ENCODE measurements at places on chromosomes 7 and 10. TPM values are rescaled to one million over a fixed set of nuclear protein-coding genes. Genes with fewer than 3 reads are reported as not detected.
A peak's percentile ranks its signal among the peaks of the same experiment; 100 is the strongest.

- no peak for DNase-seq
These were observed 11.1 kb upstream of the VIM start for GRCh38 chr10:17216901-17217395.

- no peak for DNase-seq
These were observed 39.3 kb downstream of the TAS2R41 start for GRCh38 chr7:143516981-143517380.

Gene FAM25C
- not detected for total RNA-seq

DNA sequence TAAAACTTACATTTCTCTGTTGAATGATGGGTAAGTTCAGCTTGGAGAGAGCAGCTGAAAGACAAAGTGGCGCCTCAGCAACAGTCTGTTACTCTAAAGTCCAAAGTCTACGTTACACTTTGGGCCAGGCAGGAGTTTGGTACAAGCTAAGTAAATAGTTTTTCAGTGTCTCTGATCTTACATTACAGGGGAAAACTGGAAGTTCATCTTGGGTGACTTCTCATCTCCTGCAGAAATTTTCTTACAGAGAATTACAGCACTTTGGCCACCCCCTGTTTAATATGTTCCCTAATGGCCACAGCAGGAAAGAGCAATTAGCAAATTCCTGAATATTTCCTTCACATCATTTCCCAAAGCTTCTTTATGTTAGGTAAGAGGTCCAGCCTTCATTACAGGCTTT is 67.1 kb downstream of the ABCC2 start:
- no peak for DNase-seq

GRCh38 chr10:132448248-132448731 is 51.3 kb downstream of the PWWP2B start:
- DNase-seq, result peak; percentile 55

Gene TUBB8
- total RNA-seq, result not detected

DNA sequence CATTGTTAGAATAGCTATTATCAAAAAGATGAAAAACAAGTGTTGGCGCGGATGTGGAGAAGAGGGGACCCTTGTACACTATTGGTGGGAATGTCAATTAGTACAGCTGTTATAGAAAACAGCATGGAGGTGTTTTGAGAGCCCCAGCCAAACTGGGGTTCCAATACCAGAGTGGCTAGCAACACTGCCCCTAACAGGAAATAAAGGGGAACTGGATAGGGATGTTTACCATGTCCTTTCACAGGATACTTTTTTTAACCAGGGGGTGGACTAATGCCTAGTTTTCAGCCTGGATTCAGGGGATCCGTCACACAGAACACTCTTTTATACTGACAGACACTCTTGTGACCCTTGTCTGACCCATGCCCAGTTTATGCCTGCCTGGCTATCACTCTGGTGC is 6.9 kb upstream of the GSTK1 start:
- no peak for DNase-seq

GRCh38 chr7:46215987-46216567 is 295.0 kb upstream of the IGFBP3 start:
- peak; percentile 37 for DNase-seq

DNA sequence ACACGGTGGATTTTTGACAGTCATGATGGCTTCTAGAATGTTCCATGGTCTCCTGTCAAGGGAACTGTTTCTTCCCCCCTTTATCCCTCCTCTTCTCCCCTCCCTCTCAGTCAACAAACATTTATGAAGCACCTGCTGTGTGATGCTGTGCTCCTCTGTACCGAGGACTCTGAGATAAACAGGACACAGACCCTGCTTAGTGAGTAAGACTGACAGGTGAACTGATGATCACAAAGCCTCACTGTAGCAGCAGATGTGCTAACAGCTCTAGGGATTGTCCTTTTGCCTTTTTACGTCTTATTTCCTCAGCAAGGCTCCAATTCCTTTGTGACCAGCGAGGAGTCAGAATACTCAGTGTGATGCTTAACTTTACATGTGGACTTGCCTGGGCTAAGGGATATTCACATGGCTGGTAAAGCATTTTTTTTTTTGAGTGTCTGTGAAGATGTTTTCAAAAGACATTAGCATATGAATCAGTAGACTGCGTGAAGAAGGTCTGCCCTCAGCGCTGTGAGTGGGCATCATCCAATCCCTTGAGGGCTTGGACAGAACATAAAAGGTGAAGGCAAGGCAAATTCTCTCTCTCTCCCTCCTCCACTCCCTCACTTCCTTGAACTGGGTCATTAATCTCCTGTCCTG is 170.1 kb downstream of the ADRA2A start:
- no peak for DNase-seq

DNA sequence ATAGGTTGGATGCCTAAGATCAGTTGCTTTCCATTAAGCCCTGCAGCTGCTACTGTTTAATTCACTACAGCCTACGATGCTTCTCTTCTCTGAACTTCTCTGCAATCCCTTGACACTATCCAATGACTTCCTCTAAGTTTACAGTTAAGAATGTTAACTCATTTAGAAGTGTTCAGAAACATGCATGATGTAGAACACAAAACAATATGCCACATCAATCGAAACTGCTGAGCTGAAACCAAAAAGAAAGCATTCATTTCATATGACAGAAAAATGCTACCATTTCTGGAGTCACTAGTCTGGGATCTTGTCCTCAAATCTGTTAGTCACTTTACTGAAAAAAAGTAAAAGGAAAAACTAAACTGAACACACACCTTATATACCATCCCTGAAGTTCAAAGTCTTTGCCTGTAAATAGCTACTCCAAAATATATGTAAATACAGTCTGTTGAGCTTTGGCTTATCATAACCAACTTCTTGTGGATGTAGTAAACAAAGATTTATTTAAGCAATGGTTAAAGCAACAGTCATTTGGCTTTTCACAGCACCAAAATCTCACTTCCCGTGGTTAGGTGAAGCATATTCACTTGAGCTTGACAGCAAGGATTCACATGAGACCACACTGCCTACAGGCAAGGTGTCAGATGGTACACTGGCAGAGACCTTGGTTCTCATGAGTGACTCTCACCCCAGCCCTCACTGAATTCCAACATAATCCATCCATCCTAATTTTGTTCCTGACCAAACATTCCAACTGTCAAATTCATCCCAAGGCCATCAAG is 187.0 kb downstream of the PPP1R17 start:
- DNase-seq, result no peak

Gene OIT3
- total RNA-seq, result not detected
